ENCODE measurements at places on chromosomes 5 and 9.

GRCh38 chr9:124208571-124208970 is 49.2 kb upstream of the NEK6 start:
- DNase-seq = no peak

DNA sequence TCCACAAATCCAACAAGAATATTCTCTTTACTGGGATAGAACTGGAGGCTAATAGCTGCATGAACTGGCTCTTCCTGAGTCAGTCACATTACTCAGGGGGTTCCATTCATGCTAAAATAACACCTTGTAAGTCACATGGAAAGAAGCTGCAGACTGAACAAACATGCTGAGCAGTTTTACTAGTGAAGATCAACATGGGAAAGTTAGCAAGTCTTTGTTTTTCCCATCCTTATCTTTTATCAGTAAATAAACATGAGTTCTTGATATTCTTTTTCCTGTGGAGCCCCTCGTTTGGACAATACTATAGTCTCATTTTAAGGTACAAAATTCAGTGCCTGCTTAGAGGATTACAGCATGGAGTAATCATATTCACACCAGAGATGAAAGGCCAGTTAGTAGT is 43.7 kb upstream of the TEK start:
- DNase-seq = no peak

DNA sequence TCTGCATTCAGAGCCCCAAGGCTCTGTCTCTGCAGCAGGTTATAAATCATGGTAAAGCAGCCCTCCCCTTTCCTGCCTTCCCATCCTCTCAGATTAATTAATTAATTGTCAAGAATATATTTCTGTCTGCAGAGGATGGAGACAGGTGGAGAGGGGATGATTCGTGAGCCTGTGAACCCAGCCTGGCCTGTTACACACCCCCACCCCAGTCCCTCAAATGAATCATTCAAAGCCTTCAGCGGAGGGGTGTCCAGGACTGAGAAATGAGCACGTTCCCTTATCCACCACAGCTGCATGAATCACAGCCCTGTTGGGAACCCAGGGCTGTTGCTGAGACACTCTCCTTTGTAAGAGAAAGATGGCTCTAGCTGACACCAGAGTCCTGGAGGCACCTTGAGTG is 56.0 kb downstream of the NIPAL4 start:
- DNase-seq = no peak

- DNase-seq = no peak
Observed at GRCh38 chr9:128627127-128627715, 29.4 kb downstream of the DYNC2I2 start.

GRCh38 chr9:129209580-129209979 is 31.5 kb upstream of the IER5L start:
- no peak for DNase-seq

- no peak for DNase-seq
Observed at GRCh38 chr9:87336407-87336806, 161.3 kb upstream of the DAPK1 start.
